ENCODE measurements at places on chromosomes 3 and 15.

DNA sequence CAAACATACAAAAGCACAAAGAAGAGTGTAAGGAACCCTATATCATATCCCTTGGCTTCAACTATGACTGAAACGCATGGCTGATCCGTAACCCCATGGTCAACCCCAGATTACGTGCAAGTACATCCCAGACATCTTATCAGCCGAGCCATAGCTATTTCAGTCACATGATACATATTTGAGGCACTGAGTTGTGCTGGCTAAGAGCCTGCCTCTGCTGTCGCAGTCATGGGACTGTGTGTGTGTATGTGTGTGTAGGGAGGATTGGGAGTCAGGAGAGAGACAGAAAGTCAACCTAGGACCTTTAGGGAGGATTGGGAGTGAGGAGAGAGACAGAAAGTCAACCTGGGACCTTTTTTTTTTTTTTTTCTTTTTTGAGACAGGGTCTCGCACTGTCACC, 8.4 kb downstream of the ST6GAL1 start:
- no peak for DNase-seq

DNA sequence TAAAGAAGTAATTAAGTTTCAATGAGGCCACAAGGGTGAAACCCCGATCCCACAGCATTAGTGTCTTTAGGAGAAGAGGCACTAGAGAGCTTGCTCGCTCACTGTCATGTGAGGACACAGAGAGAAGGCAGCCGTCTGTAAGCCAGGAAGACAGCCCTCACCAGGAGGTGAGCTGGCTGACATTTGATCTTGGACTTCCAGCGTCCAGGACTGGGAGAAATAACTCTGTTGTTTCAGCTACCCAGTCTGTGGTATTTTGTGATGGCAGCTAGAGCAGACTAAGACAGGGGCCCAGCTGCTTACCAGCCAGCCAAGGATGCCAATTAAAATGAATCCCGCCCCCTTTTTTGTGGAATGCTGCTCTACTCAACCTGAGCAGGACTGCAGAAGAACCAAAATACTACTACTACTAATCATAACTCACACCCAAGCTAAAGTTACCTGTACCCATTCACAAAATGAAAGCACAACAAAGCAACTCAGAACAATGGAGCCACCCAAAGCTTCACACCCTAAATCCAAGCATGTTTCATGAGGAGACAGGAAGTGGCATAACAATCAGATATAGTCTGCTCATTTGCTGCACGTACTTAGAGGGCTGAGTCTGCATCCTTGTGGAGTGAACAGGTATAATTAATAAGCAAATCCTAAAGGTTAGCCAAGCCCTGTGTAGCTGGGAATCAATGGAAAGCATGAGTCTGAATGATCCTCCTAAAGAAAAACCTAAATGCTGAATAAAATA, 35.6 kb upstream of the RHCG start:
- no peak for DNase-seq

DNA sequence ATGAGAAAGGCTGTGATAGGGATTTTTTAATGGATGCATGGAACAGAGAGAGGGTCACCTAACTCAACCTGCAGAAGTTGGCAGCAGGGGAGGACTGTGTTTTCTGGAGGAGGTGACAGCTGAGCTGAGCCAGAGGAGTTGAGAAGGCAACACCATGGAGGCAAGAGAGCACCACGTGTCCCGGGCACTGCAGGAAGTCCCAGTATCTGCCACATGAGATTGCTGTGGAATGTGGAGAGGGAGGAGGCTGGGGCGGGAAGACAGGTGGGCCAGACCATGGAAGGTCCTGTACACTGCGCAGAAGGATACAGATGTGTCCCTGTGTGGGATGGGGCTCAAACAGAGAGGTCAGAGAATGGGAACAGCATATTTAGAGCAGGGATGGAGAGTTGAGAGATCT, 15.3 kb downstream of the MESP1 start:
- no peak for DNase-seq

DNA sequence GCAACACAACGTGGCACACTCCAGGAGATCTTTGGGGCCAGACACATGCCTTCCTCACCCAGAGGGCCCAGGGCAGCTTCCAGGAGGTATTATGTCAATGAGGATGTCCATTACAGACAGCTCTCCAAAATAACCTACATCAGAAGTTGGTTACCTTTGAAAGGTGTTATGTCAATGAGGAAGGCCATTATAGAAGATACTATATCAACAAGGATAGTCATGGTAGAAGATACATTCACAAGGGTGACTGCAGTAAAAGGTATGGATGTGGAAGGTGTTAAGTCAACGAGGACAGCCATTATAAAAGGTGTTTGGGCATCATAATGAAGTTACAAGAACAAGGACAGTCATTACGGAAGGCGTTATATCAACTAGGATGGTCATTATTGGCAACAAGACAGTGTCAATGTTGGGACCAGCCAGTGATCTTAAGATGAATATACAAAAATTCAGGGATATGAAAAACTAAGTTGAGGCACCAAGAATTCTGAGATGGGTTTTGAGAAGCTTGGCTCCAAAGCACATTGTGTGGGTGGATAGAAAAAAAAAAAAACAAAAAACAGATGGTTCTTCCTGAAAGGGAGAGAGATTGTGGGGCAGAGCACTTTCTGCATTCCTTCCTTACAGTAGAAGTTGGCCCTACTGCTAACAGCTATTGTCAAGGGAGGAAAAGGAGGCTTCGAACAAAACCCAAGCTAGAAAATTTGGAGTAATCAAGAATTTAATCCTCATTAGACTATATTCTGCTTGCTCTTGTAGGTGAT, 11.2 kb downstream of the CDCP1 start:
- DNase-seq: no peak

DNA sequence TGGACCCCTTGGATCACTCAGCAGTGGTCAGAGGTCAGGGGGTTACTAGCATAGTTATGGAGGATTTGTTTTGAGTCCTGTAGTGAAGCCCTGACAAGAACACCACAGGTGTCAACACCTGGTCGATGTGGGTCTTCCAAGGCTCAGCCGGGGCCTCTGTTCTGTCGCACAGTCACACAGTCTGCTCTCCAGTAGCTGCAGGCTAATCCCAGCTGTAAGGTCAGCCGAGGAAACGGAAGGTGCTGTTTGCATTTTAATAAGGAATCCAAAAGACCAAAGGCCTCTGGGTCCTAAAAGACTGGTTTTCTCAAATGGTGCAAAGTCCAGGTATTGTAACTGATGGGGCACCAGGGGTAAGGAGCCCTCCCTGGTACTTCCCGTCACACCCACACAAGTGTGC, 71.7 kb downstream of the RPLP1 start:
- no peak for DNase-seq

DNA sequence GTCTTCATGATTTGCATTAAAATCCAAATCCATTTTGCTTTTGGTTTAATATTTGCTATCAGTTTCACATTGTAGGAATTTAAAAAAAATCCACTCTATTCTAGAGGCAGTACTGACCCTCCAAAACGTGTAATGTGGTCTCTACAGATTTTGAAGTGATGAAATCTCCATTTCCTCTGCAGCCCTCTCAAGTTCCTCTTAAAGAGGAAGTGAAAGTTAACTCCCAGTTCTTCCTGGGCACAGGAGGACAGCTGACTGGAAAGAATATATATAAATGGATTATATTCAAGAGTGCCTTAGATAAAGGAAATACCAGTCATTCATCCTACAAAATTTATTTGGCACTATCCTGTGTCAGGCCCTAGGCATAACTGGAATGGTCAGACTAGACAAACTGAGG, 83.5 kb upstream of the PLCL2 start:
- peak; percentile 91 for DNase-seq
